ENCODE measurements at places on chromosomes 13 and 19.

DNA sequence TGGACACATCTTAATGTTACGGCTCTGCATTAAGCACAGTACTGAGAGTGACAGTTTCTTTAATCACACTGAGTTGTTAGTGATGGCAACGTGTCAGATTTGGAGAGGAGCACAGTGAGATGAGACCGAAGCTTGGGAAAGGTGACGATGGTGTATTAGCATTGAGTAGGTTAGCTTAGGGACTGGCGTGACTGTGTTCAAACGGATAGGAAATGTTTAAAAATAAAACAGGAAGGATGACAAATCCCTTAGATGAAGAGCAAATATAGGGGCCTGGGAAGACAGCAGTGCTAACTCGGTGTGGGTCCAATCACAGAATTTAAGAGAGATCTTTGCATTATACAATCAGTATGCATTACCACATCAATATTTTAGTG, 384.3 kb downstream of the HS6ST3 start:
- DNase-seq = no peak

GRCh38 chr13:29379281-29379680, 216.2 kb downstream of the SLC7A1 start:
- DNase-seq = no peak

DNA sequence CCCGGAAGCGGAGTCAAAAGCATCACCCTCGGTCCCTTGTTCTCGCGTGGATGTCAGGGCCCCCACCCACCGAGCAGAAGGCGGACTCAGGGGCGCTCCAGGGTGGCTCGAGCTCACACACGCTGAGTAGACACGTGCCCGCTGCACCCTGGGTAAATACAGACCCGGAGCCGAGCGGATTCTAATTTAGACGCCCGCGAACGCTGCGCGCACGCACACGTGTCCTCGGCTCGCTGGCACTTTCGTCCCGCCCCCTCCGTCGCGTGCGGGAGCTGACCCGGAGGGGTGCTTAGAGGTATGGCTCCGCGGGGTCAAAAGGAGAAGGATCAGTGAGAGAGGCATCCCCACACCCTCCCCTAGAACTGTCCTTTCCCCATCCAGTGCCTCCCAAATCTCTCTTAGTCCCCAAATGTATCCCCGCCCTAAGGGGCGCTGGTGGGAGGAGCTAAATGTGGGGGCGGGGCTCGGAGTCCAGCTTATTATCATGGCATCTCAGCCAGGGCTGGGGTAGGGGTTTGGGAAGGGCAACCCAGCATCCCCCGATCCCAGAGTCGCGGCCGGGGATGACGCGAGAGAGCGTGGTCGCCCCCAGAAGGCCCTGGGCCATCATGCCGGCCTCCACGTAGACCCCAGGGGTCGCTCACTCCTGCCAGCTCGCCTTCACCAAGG, 451 bp upstream of the ICAM5 start:
- DNase-seq = peak; percentile 70

- no peak for DNase-seq
Observed at GRCh38 chr19:42032431-42032830, 37.6 kb downstream of the GRIK5 start.

DNA sequence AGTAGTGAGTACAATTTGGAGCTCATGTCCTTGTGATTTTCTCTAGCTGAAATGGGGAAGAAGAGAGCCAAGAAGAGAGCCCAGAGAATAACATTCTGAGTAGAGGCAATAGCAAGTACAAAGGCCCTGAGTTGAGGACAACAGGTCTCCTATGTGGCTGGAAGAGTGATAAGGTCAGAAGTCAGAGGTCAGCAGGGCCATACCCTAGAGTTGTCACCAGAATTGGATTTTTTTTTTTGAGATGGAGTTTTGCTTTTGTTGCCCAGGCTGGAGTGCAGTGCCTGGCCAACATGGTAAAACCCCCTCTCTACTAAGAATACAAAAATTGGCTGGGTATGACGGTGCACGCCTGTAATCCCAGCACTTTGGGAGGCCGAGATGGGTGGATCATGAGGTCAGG, 8.0 kb upstream of the TRIM28 start:
- DNase-seq = no peak

GRCh38 chr19:34193439-34193838, 21.1 kb downstream of the LSM14A start:
- DNase-seq = no peak

DNA sequence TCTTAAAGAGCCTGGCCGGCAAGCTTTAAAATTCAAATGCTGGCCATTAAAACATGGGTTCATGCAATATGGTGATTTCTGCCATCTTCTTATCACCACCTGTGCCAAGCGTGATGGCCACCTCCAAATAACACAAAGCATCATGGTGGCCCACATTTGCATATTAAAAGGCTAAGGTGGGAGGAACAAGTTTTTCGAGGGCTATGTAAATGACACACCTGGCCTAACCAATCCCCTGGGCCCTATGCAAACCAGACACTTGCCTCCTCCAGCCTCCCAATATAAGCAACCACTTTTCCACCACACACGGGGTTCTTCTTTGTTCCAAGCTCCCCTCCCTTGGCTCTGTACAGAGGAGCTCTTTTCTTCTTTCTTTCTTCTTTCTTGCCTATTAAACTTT, 14.4 kb downstream of the LILRB4 start:
- DNase-seq = no peak

DNA sequence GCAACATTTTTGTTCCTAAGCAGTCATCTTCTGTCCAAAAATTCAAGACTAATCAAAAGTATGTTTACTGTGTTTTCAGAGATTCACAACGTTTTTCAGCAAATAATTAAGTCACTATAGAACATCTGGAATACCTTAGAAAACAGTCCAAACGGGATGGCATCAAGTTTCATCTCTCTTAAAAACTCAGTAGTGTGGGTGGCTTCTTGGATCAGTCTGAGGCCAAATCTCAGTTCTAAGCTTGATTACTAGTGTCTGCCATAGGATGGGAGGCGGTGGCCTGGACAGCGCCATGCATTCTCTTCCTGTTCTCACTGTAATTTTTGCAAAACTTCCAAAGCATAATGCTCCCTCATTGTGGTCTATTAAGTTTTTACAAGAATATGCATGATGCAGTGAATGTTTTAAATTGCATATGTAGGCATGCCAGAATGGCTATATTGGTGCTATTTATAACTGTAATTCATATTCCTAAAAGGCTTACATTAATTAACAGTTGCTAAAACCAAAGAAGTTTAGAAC, 37.1 kb downstream of the ANKRD10 start:
- no peak for DNase-seq

GRCh38 chr19:715347-715746, 6.6 kb downstream of the PALM start:
- DNase-seq = no peak

DNA sequence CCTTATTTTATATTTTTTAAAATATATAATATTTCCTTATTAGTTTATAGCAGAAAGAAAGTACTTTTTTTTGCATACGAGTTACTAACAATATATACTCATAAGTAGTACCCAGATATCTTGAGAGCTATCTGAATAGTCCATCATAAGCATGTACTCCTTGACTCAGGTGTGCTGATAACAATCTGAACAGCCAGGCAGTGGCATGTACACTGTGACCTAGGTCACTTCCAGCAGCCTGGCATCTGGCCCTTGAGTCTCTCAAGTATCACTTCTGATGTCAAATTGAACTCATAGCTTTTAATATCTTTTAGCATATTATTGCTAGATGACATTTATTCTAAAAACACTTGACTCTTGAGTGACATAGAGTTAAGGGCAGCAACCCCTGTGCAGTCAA, 1576.7 kb downstream of the SLITRK1 start:
- no peak for DNase-seq

DNA sequence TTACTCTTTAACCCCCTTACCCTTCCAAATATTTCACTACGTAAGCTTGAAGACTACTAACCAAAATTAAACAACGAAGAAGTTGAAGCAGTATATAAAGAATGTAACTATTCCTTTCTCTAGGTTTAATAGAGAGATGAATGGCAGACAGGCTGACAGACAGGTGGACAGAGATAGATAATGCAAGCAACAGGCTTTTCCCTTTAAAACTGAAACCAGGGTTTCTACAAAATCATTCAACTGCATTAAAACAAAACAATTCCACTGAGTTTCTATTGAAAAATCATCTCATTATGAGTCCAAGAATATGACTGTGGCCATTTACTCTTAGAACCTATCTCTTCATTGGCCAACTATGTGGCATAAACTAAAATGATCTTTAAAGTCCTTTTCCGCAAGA, 15.2 kb downstream of the LNX2 start:
- DNase-seq = no peak

DNA sequence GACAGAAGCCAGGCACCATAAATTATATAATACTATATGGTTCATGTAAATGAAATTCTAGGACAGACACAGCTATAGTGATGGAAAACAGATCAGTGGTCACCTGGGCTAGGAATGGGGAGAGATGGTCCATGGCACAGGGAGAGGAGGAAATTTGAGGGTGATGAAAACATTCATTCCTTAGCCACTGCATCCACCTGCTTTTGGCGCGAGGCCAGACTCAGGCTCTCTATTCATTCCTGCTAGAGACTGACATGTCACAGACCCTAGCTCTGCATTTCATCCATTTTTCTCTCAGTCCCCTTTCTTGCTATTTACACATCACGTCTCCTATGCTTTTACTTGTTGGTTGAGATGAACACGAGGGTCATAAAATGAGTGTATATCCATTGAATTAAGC, 628.3 kb upstream of the SLC10A2 start:
- DNase-seq = no peak

GRCh38 chr19:57406516-57407123, 4.3 kb upstream of the ZNF17 start:
- DNase-seq = peak; percentile 20

- DNase-seq = no peak
Observed at GRCh38 chr13:27953676-27954405, 15.3 kb downstream of the CDX2 start.

DNA sequence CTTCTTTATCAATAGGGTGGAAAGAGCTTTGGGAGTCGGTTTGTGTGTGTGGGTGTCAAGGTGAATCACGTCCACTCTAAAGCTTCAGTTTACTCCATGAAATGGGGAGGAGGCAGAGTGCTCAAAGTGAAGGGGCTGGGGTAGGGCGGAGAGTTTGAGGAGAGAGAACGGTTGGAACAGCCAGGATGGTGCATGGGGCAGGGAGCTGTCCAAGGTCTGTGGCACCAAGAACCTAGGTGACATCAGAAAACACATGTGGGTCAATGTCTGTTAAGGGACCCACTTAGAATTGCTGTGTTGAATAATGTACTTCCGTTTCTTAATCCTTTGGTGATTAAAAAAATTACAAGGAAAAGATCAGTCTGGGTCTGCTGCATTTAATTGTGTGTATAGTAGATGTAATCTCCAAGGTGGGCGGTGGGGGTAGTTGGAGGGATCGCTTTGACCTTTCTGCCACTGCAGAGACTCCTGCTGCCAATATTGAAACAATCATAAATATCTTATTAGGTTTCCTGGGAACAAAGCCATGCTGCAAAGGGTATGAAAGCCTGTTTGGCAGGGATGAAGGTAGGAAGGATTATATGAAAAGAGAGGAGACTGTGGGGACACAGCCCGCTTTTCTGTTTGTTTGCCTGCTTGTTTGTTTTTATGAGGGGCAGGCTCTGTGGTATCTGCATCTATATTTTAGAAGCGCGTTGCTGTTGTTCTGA, 122.3 kb downstream of the ATP8A2 start:
- no peak for DNase-seq

DNA sequence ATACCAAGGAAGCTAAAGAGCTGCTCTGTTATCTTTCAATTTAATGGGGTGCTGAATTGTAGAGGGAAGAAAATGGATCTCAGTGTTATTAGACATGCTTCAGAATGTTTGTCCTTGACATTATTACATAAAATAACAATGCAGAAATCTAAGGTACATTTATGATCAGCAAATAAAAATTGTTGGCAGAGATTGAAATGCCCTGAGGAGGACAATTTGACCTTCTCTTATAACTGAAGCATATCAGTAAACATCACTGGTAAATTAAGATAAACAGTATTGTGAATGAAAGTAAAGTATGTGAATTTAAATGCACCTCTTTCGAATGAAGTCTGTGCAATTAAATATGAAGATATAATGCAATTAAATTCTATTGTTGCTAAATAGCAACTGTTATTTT, 1362.1 kb upstream of the ATXN8OS start:
- no peak for DNase-seq

GRCh38 chr13:89199138-89199537, 1528.0 kb downstream of the SLITRK5 start:
- DNase-seq = no peak

GRCh38 chr13:70612881-70613280, 504.6 kb upstream of the KLHL1 start:
- DNase-seq = peak; percentile 7

DNA sequence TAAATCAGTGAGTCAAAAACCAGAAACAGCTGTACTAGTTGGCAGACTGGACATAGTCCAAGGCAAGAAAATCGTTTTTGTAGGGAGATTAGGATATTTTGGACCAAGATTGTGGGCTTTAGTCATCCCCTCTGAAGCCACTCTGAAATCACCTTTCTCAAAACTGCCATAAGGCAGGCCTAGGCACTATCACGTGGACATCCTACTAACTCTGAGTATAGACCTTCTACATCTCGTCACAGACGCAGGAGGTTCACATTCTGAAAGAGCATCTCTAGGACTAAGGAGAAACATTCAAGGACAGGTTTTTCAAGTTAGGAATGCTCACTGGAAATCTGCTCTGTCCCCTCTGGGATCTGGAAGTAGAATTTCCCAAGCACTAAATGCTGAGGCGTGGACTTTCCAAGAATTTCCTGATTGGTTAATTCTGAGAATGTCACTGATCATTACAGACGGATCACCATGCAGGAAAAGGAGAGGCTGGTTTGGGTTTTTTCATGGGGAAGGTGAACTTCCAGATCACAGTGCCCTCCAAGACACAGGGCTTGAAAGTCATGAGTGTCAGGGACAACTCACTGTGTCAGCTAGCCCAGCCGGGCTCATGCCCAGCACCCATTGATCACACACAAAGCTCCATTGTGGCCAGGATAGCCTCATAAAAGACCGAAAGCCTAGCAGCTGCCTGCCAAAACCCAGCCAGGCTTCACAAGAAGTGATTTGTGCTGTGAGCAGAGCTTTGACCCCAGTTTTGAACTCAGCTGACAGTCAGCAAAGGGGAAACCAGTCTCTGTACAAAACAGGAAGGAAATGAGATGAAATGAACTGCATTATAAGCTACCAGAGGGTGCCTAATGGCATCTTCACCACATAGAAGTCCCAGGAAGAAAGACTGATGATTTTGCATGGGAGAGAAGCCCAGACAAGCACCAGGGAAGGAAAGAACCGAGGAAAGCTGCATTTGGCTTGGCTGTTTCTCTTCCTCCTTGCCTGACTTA, 2.7 kb upstream of the RUBCNL start:
- DNase-seq = no peak

Measured in DMS 273 treated with DMSO at 0.1 percent for 48 hours (cell line).